Testis (tissue), 5 donors: ENCODE measurements at places on chromosomes 3 and 15. TPM values are rescaled to one million over a fixed set of nuclear protein-coding genes. Genes with fewer than 3 reads are reported as not detected.

- no peak overlapping the region for H3K4me3 ChIP-seq
- H3K27me3 ChIP-seq = no peaks in the 10 kb centered on the region
- H3K27ac ChIP-seq = no peak overlapping the region
- H3K4me1 ChIP-seq = peaks cover 26% of the 10 kb centered on the region
Measured at GRCh38 chr3:23490459-23490858, 287.3 kb downstream of the UBE2E2 start.

DNA sequence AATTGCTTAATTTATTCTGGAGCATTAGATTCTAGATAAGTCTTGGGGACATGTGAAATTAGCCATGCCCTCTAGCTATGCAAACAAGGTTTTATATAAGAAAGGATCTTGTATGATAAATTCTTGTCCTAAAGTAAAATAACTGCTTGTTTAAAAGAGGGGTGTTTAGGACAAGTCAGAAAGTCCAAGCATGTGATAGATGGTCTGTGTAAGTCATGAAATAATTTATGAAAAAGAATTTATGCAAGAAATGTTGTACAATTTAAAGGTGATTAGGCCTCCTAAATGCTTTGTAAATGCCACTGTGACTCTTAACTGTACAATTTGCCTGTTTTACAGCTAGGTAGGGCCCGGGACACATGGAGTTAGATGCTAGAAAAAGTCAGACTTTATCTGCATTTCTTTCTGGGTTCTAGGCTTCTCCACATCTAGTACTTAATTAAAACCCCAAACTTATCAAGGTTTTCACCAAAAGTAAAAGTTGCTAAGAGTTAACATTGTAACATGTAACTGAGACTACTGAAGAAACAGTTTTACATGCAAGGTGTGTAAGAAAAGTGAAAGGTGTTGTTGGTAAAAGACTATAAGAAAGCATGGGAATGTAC, 13.2 kb downstream of the LINS1 start:
- no peaks in the 10 kb centered on the region for H3K36me3 ChIP-seq
- H3K27ac ChIP-seq = no peak overlapping the region

DNA sequence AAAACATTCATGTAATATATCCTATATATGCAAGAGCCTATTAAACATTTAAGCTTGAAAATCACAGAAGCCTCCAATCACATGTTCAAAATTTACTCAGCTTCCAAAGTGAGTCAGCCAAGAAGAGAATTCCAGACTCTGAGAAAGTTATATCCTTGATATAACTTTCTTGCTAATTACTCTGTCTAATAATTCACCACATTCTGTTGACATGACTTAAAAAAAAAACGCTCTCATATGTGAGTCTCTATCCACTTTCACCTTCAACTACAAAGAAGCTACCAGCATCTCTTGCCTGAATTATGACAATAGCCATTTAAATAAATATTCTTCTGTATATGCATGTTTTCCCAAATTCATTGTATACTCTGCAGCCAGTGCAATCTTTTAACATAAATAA, 1116.3 kb upstream of the CADM2 start:
- H3K27ac ChIP-seq = no peak overlapping the region
- no peak overlapping the region for H3K4me3 ChIP-seq
- no peaks in the 10 kb centered on the region for H3K36me3 ChIP-seq
- H3K27me3 ChIP-seq = no peaks in the 10 kb centered on the region
- DNase-seq = no peak

DNA sequence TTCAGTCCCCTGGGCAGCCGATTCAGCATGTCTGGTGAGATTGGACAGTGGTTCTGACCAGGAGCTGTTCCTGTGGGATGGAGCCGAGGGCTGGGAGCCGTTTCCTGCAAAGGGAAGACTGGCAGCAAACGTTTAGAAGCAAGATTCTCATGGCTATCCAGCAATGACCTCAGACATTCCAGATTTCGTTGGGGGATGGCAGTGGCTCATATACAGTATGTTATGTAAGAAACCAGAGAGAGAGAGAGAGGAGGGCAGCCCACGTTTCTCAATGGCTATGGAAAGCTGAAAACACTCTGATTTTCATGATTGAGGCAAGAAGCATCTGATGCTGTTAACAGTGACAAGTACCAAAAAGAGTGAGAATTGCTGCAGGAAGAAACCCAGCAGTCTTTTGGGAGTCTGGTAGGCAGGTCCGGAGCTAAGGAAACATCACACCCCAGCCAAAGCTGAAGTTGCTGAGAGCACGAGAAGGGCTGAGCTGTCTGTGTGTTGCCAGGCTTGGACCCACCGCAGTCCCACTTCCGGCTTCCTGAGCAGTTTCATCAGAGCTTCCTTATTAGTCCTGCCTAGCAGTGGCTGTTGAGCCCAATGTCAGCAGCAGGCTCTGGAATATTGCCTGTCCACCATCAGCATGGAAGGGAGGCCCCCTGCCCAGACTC, 25.6 kb upstream of the VPS8 start:
- H3K27ac ChIP-seq = no peak overlapping the region
- H3K4me1 ChIP-seq = peaks cover 4% of the 10 kb centered on the region
- no peak overlapping the region for H3K4me3 ChIP-seq
- peak; percentile 51 for DNase-seq
- H3K27me3 ChIP-seq = no peaks in the 10 kb centered on the region

- H3K4me3 ChIP-seq = no peak overlapping the region
- H3K27me3 ChIP-seq = no peaks in the 10 kb centered on the region
- no peaks in the 10 kb centered on the region for H3K36me3 ChIP-seq
Measured at GRCh38 chr15:77243135-77243534, 172.2 kb upstream of the TSPAN3 start.

DNA sequence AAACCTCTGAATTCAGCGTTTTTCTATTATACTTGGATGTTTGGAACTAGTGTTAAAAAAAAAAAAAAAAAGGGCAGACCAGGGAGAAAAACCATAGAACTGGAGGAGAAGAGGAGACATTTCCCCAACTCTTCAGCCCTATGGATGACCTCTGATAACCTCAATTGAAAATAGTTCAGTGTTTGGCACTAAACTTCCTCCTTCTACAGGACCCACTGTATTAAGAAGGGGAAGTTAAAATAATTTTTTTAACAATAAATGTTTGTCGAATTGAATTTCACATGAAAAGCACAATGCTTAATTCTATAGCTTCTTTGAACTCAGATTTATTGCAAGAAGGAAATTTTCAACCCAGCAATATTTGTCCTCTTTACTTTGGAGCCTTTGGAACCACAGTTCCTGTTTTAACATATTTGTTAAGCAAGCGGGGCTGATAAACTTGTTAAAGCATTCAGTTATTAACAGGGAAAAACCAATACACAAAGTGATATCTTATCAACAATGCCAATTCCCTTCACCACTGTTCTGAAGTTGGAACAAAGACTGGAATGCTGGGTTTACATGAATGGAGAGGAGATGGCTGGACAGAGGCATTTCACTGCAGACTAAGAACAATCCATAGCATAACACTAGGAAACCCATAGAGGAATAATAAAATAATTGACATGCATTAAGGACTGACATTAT, 3.1 kb upstream of the A4GNT start:
- no peaks in the 10 kb centered on the region for H3K36me3 ChIP-seq
- H3K4me3 ChIP-seq = no peak overlapping the region
- no peaks in the 10 kb centered on the region for H3K27me3 ChIP-seq
- no peaks in the 10 kb centered on the region for H3K4me1 ChIP-seq
- no peak for DNase-seq

DNA sequence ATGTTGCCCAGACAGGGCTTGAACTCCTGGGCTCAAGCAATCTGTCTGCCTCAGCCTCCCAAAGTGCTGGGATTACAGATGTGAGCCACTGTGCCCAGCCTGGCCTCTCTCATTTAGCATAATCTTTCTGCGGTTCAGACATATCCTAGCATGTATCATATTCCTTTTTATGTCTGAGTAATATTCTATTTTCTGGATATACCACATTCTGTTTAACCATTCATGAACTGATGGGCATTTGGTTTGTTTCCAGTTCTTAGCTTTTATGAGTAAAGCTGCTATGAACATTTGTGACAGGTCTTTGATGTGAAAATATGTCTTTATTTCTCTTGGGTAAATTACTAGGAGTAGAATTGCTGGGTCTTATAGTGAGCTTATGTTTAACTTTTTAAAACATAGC, 23.5 kb downstream of the FAM81A start:
- H3K27me3 ChIP-seq = no peaks in the 10 kb centered on the region
- DNase-seq = no peak
- H3K36me3 ChIP-seq = no peaks in the 10 kb centered on the region
- no peak overlapping the region for H3K4me3 ChIP-seq
- H3K27ac ChIP-seq = no peak overlapping the region

GRCh38 chr3:48215466-48215865, 7.8 kb upstream of the CAMP start:
- H3K27me3 ChIP-seq = no peaks in the 10 kb centered on the region
- no peak overlapping the region for H3K4me3 ChIP-seq
- peaks cover 26% of the 10 kb centered on the region for H3K4me1 ChIP-seq
- no peaks in the 10 kb centered on the region for H3K36me3 ChIP-seq
- peak; percentile 58 for DNase-seq

DNA sequence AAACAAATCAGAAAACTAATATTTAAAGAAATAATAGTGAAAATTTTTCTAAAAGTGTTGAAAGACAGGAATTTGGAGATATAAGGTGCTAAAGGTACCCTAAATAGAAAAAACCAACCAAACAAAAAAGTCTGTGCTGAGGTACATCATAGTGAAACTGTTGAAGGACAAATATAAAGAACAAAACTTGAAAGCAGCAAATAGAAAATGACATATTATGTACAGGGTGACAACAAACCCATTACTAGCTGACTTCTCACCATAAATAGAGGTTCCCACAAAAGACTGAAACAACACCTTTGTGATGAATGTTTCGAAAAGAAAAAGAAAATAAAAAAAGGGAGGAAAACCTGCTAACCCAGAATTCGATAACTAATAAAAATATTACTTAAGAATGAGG, 502.5 kb upstream of the NECTIN3 start:
- DNase-seq = no peak
- H3K27me3 ChIP-seq = no peaks in the 10 kb centered on the region
- no peak overlapping the region for H3K27ac ChIP-seq
- no peaks in the 10 kb centered on the region for H3K4me1 ChIP-seq
- H3K36me3 ChIP-seq = no peaks in the 10 kb centered on the region

DNA sequence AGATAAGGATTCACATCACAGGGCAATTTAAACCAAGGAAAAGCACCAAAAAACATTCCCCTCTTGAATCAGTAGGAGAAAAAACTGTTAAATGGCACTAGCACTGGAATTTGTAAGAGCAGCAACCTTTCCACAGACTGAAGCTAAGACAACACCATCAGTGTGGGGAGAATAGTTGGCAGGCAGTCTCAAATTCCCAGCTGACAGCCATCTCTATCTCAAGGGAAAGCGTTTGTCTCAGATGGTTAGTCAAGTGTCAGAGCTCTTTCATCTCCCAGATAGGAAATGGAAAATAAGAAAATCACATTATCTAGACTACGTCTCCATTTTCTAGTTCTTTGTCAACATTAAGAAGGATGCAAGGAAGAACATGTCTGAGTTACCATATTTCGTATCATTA, 228.7 kb downstream of the WDR72 start:
- H3K4me3 ChIP-seq = no peak overlapping the region
- no peaks in the 10 kb centered on the region for H3K36me3 ChIP-seq
- no peak for DNase-seq
- H3K4me1 ChIP-seq = no peaks in the 10 kb centered on the region
- no peaks in the 10 kb centered on the region for H3K27me3 ChIP-seq

GRCh38 chr3:126407412-126408044, 12.8 kb downstream of the CFAP100 start:
- DNase-seq = no peak
- H3K4me3 ChIP-seq = no peak overlapping the region
- no peaks in the 10 kb centered on the region for H3K4me1 ChIP-seq
- no peak overlapping the region for H3K27ac ChIP-seq
- no peaks in the 10 kb centered on the region for H3K36me3 ChIP-seq

- no peaks in the 10 kb centered on the region for H3K27me3 ChIP-seq
- no peak for DNase-seq
- H3K36me3 ChIP-seq = no peaks in the 10 kb centered on the region
Measured at GRCh38 chr3:187906416-187906815, 161.1 kb upstream of the BCL6 start.

GRCh38 chr3:119240101-119240590, 532 bp downstream of the B4GALT4 start:
- DNase-seq = peak; percentile 59
- H3K4me3 ChIP-seq = peak overlapping the region; percentile 90
- H3K4me1 ChIP-seq = no peaks in the 10 kb centered on the region
- H3K27ac ChIP-seq = peak overlapping the region; percentile 91
- H3K27me3 ChIP-seq = no peaks in the 10 kb centered on the region

GRCh38 chr3:99808163-99808794, 9.4 kb upstream of the CMSS1 start:
- peak; percentile 69 for DNase-seq
- no peak overlapping the region for H3K27ac ChIP-seq
- H3K27me3 ChIP-seq = no peaks in the 10 kb centered on the region

GRCh38 chr3:187720337-187720670, 17.9 kb upstream of the RTP2 start:
- no peak overlapping the region for H3K4me3 ChIP-seq
- no peaks in the 10 kb centered on the region for H3K27me3 ChIP-seq
- no peak overlapping the region for H3K27ac ChIP-seq
- no peak for DNase-seq

GRCh38 chr15:67931861-67932260, 92.0 kb upstream of the RNU6-1 start:
- H3K27ac ChIP-seq = no peak overlapping the region
- H3K36me3 ChIP-seq = no peaks in the 10 kb centered on the region
- no peaks in the 10 kb centered on the region for H3K27me3 ChIP-seq
- no peak for DNase-seq
- H3K4me3 ChIP-seq = no peak overlapping the region
- H3K4me1 ChIP-seq = peaks cover 11% of the 10 kb centered on the region

DNA sequence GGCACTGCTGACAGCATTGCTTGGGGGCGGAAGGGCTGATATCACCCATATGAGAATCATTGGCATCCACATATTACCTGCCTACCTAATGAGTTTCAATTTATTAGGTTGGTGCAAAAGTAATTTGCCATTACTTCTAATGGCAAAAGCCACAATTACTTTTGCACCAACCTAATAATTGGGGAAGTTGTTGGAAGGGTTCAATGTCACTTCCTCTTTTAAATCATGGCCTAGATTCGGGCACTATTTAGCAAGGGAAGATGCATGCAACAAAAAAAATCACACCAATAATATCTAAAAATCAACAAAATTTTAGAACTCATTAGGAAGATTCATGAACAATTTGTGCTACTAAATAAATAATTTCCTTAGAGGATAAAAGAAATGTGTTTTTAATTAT, 56.0 kb upstream of the AGTR1 start:
- H3K4me3 ChIP-seq = no peak overlapping the region
- no peaks in the 10 kb centered on the region for H3K36me3 ChIP-seq
- peaks cover 14% of the 10 kb centered on the region for H3K4me1 ChIP-seq
- H3K27me3 ChIP-seq = no peaks in the 10 kb centered on the region
- no peak overlapping the region for H3K27ac ChIP-seq
- DNase-seq = no peak

GRCh38 chr3:161700998-161701397, 204.4 kb downstream of the OTOL1 start:
- H3K27me3 ChIP-seq = no peaks in the 10 kb centered on the region
- H3K27ac ChIP-seq = no peak overlapping the region
- H3K4me3 ChIP-seq = no peak overlapping the region
- H3K36me3 ChIP-seq = no peaks in the 10 kb centered on the region

TERC gene
- total RNA-seq = 512 TPM

C3orf20 gene
- 11.0 TPM for total RNA-seq

CHAC1 gene
- total RNA-seq = 5.9 TPM

SNTN gene
- not detected for total RNA-seq

EFCAB12 gene
- total RNA-seq = 13.7 TPM

SLC9C1 gene
- total RNA-seq = 3.0 TPM

PPM1L gene
- 19.6 TPM for total RNA-seq

SLC2A2 gene
- not detected for total RNA-seq

STX19 gene
- not detected for total RNA-seq

PP2D1 gene
- 22.8 TPM for total RNA-seq
